ENCODE measurements at places on chromosomes 12 and 14. TPM values are rescaled to one million over a fixed set of nuclear protein-coding genes. Genes with fewer than 3 reads are reported as not detected.

DNA sequence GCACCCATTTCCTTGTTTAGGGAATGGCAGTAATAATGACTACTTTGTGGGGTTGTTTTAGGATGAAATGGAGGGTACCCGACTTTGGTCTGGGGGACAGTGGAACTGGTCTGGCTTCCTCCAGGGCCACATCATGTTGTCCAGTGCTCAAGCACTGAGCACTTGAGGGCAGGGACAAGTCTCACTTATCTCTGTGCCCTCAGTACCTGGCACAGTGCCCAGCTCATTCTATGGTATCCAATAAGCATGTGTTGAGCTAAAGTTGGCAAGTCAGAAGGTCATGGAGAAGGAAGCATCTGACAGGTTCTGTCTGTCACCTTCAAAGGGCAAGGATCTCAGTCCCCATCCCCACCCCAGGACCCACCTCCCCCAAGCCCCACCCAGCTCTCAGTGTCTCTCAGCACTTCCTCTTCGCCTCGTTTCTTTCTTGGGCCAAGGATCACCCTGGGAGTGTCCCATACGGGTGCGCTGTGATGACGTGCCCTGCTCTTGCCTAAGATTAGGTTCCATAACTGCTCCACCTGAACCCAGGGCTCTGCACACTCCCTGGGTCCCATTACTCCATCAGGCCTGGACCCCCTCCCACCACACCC, 24.3 kb upstream of the TMEM106C start:
- DNase-seq, result no peak

GRCh38 chr12:32508626-32509025, 109.3 kb downstream of the FGD4 start:
- DNase-seq, result no peak

The CLEC2A gene
- not detected for total RNA-seq

The PPP1R36 gene
- total RNA-seq, result not detected

GRCh38 chr14:99237288-99237687, 34.7 kb downstream of the BCL11B start:
- no peak for DNase-seq

- no peak for DNase-seq
Observed at GRCh38 chr14:79515158-79515557, 696.1 kb downstream of the DIO2 start.

The WSB2 gene
- 131 TPM for total RNA-seq

DNA sequence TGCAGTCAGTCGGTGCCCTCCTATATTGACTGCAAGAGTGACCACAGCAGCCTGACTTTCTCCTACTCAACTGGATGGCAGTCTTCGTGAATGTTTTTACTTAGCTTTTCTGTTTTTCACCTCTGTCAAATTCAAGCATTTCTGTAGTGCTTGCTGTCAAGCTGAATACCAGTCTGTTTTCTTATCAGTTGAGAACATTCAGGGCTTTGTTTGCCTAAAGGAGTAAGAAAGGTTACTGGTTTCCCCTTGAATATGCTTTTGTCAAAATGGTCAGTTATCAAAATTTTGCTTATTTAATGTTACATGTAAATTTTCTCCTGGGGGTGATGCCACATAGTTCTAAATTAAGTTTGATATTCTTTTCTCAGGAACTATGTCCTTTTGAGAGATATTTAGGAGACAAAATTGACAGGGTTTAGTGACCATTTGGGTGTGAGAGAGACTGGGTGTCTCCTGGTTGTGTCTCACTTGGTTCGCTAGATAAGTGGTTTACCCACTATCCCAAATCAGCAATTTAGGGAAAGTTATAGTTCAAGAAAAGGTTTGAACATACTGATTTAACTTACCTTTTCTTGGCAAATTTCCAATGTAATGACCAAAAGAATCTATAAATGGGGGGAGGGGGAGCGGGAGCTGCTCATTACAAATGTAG, 366.3 kb downstream of the TMTC2 start:
- no peak for DNase-seq

DNA sequence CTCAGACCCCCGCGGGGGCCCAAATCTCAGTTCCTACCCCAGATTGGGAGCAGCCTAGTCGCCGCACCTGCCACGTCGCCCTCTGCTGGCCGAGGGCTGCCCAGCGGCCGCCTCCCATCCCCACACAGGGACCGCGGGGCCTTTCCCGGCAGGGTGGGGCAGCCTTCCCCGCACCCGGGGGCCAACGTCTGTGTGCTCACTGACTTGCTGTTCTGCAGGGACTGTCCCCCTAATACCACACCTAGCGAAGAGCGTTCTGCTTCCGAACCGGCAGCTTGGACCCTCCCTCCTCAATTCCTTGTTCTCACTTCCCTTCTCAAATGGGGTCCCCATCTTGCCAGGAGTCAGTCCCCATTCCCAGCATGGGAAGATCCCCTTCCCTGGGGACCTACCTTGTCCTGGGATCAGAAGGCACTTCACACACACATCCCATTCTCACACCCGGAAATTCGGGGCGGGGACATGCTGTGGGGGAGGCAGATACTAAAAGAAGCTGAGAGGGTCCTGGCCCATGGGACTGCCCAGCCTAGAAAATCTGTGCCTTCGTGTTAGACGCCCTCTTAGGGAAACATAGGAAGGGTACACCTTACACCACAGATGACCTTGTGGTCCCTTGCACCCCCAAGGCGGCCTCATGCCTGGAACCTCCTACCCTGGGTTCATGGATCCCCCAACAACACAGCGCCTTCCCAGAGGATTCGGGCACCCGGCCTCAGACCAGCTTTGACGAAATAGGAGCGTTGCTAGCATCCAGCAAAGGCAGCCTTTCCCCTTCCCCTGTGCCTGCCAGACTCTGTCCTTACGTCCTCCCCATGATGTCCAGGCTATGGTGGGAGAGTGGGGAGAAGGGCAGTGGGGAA, 16.4 kb downstream of the ACVRL1 start:
- DNase-seq, result peak; percentile 53

The MIP gene
- total RNA-seq, result not detected

DNA sequence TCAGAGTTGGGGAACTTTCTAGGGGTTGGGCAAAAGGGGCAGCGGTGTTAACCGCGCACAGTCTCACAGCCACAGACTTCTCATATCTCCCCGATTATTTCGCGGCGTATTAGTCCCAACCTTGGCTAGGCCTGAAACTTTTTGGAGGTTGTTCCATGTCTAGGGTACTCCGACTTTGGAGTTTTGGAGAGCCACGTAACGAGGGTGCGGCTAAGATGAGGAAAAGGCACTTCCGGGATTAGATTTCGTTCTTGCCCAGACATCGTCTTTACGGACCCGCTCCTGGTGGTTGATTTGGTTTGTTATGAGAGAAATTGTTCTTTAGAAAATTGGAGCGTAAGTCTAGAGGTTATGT, 513 bp downstream of the CCNK start:
- DNase-seq, result peak; percentile 3

GRCh38 chr12:43316520-43316919, 235.5 kb downstream of the ADAMTS20 start:
- DNase-seq, result no peak

DNA sequence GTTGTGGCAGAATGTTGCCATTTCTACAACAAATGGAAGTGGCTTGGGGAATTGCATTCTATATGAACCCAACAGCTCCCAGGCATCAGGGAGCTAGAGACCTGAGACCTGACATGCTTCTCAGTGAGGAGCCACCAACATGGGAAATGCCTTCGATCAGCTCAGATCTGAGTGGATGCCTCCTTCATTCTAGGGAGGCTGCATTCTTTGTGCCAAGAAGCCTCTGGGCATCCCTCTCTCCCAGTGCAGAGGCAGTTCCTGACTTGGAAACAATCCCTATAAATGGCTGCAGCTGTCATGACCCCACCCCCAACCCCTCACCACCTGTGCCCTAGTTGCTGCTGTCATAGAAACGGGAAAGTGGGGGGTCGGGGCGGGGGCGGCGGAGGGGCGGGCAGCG, 196.3 kb downstream of the PPM1H start:
- no peak for DNase-seq

DNA sequence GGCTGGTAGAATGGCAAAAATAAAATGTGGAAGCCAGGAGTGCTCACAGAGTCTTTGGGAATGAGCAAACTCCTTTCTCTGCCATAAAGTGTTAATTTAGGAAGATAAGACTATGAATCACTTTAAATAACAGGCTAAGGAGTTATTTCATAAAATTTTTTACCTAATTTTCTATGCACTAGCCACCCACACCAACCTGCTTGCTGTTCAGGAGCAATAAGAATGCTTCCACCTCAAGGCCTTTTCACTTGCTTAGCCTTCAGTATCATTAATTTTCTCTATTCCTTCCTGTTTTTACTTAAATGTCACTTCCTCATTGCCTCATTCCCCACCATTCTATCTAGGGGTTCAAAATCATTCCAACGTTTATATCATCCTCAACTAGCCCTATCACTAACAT, 326.8 kb downstream of the CCER1 start:
- DNase-seq, result no peak

- DNase-seq, result no peak
Observed at GRCh38 chr14:77120771-77121743, 20.5 kb downstream of the ZDHHC22 start.

The DPPA3 gene
- total RNA-seq, result not detected

- DNase-seq, result no peak
Observed at GRCh38 chr14:103932791-103933490, 4.7 kb downstream of the TDRD9 start.

GRCh38 chr14:76710056-76711010, 50.9 kb upstream of the VASH1 start:
- DNase-seq, result no peak

GRCh38 chr12:51082561-51083125, 753 bp downstream of the CSRNP2 start:
- peak; percentile 5 for DNase-seq

- no peak for DNase-seq
Observed at GRCh38 chr12:131863711-131864396, 30.6 kb upstream of the ULK1 start.

DNA sequence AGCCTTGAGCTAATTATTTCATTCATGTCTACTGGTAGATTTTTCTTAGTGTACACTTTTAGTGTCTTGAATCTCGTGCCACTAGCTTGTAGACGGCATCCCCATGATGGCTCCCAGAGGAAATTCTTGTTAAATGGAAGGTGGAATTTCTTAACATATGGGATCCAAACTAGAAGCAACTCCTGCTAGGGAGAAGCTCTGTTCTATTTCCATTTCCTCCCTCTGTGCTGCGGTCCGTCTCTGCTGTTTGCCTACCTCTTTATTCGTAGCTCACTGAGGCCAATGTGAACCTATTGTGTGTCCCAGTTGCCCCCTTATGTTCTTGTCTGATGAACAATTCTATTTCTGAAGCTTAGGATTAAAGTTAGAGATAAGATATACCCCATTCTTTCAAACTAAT, 588 bp downstream of the PIK3C2G start:
- no peak for DNase-seq

DNA sequence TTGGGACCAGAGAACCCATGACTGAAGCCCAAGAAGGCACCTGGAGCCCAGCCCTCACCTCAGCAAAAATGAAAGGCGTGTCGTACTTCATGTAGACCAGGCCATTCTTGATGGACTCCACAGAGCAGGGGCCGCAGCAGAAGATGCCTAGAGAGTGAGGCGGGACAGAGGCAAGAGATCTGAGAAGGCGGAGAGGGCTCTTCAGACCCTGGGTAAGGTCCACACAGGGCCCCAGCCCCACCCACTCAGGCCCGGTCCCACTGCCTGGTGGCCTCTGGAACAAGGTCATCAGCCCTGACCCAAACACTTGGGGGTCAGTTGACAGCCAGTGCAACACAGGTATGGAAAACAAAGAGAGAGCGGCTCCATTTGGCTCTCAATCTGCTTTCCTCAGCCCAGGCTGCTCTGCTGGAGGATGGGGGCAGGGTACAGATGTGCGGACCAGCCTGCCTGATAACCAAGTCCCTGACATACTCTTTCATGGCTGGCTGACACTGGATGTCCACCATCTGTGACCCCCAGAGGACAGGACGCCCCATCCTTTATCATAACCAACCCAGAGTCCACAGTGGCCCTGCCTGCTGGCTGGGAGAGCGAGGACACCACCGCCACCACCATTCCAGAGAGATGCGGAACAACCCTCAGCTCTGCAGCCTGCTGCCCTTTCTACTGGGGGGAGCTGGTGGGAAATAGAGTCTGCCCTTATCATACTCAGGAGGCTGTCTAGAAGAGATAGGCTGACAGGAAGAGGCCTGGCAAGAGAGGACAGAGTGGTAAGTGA, 6.9 kb downstream of the TGM1 start:
- DNase-seq, result no peak
